ENCODE measurements at places on chromosomes 1 and 21.

GRCh38 chr1:100851726-100852125, 42.9 kb downstream of the EXTL2 start:
- DNase-seq = no peak

DNA sequence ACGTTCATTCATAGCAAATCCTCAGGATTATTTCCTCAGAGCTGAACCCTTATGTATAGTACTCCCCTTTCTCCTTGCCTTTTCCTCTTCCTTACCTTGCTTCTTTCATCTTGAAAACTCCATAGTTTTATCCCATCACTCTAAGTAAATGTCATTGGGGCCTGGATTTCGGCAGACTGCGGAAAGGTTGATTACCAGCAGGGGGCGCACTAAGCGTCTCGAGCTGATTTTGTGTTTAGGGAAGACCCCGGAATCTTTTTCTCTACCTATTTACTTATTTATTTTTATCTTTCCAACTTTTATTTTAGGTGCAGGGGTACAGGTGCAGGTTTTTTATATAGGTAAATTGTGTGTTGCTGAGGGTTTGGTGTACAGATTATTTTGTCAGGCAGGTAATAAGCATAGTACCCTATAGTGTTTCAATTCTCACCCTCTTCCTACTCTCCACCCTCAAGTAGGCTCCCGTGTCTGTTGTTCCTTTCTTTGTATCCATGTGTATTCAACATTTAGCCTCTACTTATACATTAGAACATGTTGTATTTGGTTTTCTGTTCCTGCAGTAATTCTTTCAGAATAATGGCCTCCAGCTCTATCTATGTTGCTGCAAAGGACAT, 11.4 kb upstream of the MTARC1 start:
- no peak for DNase-seq

DNA sequence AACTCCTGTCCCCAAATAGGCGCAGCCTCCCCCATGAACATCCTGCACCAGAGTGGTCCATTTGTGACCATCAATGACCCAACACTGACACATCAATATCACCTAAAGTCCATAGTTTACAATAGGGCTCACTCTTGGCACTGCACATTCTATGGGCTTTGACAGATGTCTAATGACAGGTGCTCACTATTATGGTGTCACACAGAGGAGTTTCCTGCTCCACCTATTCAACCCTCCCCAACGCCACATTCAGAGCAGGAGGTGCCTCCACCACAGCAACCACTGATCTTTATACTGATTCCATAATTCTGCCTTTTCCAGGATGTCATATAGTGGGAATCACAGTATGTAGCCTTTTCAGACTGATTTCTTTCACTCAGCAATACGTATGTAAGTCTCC, 24.2 kb downstream of the GNG4 start:
- no peak for DNase-seq

- no peak for DNase-seq
These were observed 20.5 kb downstream of the PRKACB start for GRCh38 chr1:84164567-84165021.

DNA sequence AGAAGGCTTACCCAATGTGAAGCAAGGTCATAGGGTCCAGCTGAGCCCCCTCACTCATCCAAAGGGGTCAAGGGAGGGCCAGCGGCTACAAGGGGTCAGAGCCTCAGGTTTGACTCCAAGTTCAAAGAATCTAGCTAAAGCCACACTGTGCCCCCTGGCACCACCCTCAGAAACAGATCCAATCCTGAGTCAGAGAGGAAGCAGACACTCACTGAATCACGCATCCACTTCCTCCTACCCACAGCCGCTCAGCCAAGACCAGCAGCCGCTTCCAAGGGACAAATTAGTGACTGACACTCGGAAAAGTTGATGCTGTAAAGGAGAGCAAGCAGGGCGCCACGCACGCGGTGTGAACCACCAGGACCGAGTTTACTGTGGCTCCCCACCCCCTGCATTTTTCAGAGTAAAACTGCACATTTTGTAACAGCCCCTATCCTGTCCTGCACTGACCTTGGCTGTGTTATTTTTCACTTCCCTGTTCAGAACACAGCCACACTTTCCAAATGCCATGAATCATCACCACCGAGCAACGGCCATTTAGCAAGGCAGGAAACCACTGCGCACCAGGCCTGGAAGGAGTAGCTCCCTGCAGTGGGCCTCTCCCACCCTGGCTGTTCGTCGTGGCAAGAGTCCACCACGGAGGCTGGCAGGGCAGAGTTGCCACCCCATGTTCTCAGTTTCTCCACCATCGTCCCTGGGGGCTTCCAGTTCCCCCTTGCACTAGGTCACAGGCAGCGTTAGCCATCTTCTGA, 147.8 kb downstream of the TOMM20 start:
- DNase-seq = peak; percentile 69

GRCh38 chr1:209529233-209529632, 54.3 kb upstream of the CAMK1G start:
- no peak for DNase-seq

GRCh38 chr1:92070892-92071291, 4.3 kb downstream of the SETSIP start:
- DNase-seq = no peak

GRCh38 chr1:209232759-209233158, 350.8 kb upstream of the CAMK1G start:
- no peak for DNase-seq

DNA sequence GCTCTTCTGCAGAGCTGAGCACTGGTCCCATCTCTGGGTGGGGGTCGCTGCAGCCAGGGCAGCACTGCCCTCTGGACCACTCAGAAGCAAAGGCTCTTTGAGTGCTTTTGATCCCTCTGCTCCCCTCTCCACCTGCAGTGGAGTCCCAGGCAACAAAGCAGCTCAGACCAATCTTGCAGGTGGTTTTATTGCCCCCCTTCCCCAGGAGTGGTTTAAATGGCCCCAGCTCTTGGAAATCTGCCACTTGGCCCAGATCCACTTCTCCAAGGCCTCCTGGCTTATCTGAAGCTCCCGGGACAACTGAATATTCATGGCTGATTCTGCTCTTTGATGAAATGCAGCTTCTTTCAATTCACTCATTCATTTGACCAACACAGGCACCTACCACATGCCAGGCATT, 2.7 kb downstream of the STUM start:
- DNase-seq = no peak

GRCh38 chr1:241271427-241271826, 85.6 kb downstream of the RGS7 start:
- no peak for DNase-seq

DNA sequence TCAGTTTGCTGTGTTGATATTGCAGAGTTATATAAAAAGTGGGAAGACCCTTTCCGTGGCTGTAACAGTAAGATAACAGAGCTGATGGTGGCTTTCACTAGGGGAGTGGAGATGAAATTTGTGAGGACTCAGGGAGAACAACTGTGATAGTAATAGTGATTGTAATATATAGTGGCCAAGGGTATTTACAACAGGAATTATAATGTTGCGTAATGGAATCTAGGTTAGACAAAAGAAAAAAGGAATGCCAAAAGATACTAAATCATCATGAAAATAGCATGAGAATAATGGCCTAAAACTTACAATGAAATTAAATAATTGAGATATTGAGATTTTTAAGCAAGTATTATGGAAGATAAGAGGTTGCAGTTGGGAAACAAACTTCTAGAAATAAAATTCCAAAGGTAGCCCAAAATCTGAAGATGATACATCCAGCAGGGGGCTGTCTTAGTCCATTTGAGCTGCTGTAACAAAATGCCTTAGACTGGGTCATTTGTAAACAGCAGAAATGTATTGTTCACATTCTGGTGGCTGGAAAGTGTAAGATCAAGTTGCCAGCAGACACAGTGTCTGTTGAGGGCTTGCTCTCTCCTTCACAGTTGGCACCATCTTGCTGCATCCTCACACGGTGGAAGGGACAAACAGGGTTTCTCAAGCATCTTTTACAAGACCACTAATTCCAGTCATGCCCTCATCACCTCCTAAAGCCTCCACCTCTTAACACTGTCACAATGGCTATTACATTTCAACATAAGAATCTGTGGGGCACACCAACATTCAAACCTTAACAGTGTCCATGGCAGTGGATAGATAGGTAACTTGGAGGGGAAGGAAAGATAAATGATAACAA, 711.2 kb downstream of the MRPL39 start:
- no peak for DNase-seq

- DNase-seq = no peak
These were observed 740 bp downstream of the ZNF691 start for GRCh38 chr1:42847111-42847595.

GRCh38 chr1:227886993-227887696, 60.6 kb downstream of the WNT9A start:
- DNase-seq = no peak

- DNase-seq = no peak
These were observed 190.5 kb downstream of the PTPRU start for GRCh38 chr1:29426701-29427279.

- no peak for DNase-seq
These were observed 22.3 kb downstream of the PDC start for GRCh38 chr1:186438567-186438966.

- DNase-seq = no peak
These were observed 103.1 kb upstream of the SLC2A1 start for GRCh38 chr1:43061757-43062156.

GRCh38 chr1:156114101-156114918, at the start of gene LMNA:
LMNA (plus strand) TSS chr1:156114711; CDS start chr1:156114919, 208 bp downstream.
- DNase-seq = peak; percentile 92

GRCh38 chr1:83671586-83671985, 327.3 kb downstream of the TTLL7 start:
- DNase-seq = no peak

- no peak for DNase-seq
These were observed 5.1 kb upstream of the OSCP1 start for GRCh38 chr1:36455386-36455785.

DNA sequence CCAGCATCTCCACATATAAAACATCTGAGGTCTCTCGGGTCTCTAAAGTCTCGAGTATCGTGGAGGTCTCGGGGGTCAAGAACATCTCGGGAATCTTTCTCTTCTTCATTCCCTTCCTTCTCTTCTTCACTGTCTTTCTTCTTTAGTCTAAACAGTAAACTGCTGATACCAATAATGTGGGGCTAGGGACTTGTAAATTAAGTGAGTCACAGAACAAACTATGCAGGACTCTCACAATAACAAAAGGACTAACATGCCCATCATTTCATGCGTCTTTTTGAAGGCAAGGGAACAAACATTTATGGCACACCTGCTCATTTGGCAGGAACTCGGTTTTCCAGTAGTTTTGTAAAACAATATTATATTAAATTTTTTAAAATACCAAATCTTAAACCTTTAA, 32.4 kb downstream of the PRPF38A start:
- no peak for DNase-seq

DNA sequence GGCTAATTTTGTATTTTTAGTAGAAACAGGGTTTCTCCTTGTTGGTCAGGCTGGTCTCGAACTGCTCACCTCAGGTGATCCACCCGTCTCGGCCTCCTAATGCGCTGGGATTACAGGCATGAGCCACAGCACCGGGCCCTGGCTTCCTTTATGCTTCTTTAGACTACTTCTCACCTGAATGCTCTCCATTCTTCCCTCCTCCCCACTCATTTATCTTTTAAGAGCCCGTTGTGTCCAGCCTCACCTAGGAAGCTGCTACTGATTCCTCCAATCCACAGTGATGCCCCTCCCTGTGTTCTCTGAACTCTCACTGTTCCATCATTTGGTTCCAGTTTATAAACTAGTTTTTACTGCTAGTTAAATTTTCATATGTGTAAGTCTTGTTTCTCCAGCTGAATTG, 44.9 kb upstream of the NR5A2 start:
- no peak for DNase-seq

DNA sequence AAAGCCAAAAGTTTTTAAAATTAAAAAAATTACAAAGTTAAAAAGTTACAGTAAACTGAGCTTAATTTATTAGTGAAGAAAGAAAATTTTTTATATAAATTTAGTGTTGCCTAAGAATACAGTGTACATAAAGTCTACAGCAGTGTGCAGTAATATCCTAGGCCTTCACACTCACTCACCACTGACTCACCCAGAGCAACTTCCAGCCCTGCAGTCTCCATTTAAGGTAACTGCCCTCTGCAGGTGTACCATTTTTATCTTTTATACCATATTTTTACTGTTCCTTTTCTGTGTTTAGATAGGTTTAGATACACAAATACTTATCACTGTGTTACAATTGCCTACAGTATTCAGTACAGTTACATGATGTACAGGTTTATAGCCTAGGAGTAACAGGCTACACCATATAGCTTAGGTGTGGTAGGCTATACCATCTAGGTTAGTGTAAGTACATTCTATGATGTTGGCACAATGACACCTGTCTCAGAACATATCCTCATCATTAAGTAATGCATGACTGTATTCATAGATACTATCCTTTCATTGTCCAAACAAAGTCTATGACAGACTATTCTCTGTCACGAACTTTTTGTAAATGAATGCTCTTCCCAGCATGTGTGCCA, 78.6 kb upstream of the PBX1 start:
- DNase-seq = no peak

- DNase-seq = no peak
These were observed 51.6 kb upstream of the HAO2 start for GRCh38 chr1:119316870-119317416.

DNA sequence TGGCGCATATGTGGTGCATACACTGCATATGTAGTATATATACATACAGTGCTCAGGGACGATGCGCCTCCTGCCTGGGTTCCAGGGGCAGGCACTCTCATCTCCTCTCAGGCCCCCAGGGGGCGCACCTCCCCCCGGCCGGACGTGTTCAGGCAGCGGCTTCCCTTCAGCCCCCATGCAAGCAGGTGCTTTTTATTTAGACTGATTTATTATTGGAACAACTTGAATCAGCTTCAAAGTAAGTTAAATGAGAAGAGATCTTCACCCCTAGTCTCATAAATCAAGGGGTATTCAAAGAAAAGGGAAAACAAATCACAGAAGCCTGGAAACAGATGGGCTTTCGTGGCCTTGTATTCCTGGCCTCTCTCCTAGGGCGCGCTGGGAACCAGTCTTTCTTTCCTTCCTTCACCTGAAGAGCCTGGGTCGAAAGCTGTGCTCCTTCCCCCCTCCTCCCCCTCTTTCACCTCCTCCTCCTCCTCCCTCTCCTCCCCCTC, 64.6 kb downstream of the UBIAD1 start:
- DNase-seq = no peak

DNA sequence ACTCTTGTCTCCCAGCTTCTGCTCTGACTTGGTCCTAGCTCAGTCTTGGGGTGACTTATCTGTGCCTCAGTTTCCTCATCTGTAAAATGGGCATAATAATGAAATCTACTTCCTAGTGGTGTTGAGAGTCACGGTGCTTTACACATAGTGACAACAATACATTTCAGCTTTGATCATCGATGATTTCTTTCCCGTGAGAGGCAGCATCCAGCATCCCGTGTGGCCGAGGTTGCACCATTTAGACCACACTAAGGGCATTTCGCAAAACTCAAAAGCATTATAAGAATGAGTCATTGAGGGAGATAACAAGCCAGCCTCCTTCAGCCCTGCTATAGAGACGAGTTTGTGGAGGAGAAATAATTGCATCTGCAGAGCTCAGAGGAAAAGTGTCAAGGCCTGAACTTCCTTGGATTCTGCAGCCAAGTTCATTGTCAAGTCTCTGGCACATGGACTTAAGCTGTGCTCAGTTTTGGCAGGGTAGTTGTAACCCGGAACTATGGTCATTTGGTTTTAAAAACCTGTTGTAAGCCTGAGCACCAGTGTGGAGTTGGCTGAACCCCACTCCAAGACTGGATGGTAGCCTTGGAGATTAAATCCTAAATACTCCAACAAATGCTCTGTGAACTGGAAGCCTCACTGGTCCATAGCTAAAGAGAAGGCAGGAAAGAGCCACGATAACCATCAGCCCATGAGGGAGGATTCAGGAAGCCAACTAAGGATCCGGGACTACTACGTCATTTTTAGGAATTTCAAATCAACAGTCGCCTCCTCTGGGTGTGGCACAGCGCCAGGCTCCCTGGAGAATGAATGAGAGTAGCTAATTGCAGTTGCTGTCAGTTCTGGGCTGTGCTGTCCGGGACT, 64.2 kb downstream of the TCP10L start:
- peak; percentile 99 for DNase-seq
